ENCODE measurements at places on chromosomes 2 and 18.

DNA sequence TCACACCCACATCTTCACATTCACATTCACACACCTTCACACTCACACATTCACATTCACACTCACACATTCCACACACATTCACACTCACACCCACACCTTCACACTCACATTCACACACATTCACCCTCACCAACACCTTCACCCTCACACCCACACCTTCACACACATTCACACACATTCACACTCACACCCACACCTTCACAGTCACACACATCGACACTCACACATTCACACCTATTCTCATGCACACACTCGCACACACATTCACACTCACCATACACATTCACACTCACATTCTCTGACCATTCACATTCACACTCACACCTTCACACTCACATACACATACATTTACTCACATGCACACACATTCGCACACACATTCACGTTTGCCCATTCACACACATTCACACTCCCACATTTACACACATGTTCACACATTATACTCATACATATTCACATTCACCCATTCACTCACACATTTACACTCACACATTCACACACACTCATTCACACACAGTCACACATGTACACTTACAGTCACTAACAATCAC, 62.7 kb downstream of the BIN1 start:
- H3K27ac ChIP-seq: no peak overlapping the region
- peaks cover 16% of the 10 kb centered on the region for H3K4me1 ChIP-seq
- no peaks in the 10 kb centered on the region for H3K27me3 ChIP-seq
- no peak overlapping the region for H3K4me3 ChIP-seq

- no peaks in the 10 kb centered on the region for H3K36me3 ChIP-seq
- peaks cover 19% of the 10 kb centered on the region for H3K27me3 ChIP-seq
- H3K4me3 ChIP-seq: no peak overlapping the region
- H3K27ac ChIP-seq: no peak overlapping the region
- H3K4me1 ChIP-seq: peaks cover 14% of the 10 kb centered on the region
Observed at GRCh38 chr2:134777593-134777992, 58.8 kb upstream of the TMEM163 start.

GRCh38 chr2:46339676-46340459, 42.7 kb downstream of the EPAS1 start:
- peaks cover 34% of the 10 kb centered on the region for H3K27me3 ChIP-seq
- H3K4me3 ChIP-seq: no peak overlapping the region
- peaks cover 37% of the 10 kb centered on the region for H3K4me1 ChIP-seq
- no peak for DNase-seq

DNA sequence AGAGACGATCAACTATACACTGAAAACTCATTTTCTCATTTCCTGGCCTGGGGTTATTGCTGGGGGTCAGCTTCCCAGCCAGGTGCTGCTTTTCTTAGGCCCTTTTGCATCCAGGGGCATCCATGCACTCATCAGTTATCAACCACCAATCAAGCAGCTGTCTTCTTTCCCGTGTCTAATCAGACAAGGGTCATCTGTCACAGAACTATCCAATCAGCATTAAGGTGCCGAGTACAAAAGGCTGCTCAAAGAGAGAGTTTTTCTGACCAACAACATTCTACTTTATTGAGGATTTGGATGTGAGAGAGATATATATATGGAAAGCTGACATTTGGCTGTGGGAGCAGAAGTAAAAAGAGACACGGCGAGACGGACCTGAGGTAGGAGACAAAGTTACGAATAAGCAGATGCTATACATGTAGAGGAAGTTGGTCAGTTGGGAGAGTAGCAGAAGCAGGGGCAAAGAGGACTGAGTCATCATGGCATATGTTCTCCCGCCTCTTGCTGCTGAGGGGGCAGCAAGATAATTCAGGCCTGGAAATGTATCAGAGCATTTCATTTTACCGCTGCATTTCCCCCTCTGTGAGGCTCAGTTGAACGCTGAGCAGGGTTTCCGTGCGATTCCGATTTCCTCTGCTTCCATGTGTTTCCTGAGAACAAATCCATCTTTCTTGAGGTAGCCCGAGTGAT, 129.3 kb downstream of the NUP35 start:
- no peaks in the 10 kb centered on the region for H3K36me3 ChIP-seq
- H3K4me3 ChIP-seq: no peak overlapping the region
- H3K4me1 ChIP-seq: peaks cover 23% of the 10 kb centered on the region

- no peak overlapping the region for H3K4me3 ChIP-seq
- no peak overlapping the region for H3K27ac ChIP-seq
- H3K4me1 ChIP-seq: peaks cover 29% of the 10 kb centered on the region
- peaks cover 8% of the 10 kb centered on the region for H3K36me3 ChIP-seq
- peaks cover 3% of the 10 kb centered on the region for H3K27me3 ChIP-seq
Observed at GRCh38 chr2:190707726-190708125, 58.8 kb downstream of the NAB1 start.

DNA sequence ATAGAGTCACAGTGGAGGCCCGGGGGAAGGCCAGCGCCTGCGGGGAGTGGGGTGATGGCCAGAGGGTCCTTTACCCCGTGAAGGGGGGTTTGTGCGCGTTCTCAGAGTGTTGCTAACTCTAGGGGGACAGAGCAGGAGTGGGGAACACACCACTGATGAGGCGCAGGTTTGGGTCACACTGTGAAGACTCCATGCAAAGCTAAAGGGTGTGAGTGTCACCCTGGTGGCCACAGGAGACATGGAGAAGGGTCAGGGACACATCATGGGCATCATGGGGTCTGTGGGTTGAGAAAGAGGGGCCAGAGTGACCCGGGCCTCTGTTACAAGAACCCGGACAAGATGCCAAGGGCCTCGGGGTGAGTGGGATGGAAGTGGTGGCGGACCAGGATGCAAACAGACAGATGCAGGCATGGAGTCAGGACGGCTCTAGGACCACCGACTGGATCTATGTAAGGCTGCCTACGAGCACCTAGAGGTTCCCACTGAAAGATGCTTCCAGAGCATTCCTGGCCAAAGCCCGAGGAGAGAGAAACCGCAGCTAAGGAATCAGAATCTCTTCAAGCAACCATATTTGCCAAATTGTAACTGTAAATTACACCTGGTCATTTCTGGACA, 84.3 kb downstream of the PXDN start:
- no peaks in the 10 kb centered on the region for H3K27me3 ChIP-seq
- H3K36me3 ChIP-seq: peaks cover 41% of the 10 kb centered on the region
- no peak overlapping the region for H3K4me3 ChIP-seq
- no peak for DNase-seq
- no peak overlapping the region for H3K27ac ChIP-seq
- no peaks in the 10 kb centered on the region for H3K4me1 ChIP-seq
